ENCODE measurements at places on chromosomes 11 and 22.

DNA sequence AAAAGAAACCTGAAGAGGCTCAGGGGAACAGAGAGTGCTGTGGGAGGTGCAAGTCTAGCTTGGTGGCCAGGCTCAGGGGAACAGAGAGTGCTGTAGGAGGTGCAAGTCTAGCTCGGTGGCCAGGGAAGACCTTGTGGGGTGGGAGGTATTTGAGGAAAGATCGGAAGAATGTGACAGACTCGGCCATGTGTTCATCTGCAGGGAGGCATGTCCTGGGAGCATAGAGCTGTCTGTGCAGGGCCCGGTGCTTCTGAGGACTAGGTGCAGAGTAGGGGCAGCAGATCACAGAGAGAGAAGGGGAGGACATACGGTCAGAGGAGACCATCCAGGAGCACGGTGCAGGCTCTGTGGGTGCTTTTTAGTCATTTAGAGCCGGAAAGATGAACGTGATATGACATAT, 10.8 kb downstream of the IFITM10 start:
- DNase-seq: no peak

DNA sequence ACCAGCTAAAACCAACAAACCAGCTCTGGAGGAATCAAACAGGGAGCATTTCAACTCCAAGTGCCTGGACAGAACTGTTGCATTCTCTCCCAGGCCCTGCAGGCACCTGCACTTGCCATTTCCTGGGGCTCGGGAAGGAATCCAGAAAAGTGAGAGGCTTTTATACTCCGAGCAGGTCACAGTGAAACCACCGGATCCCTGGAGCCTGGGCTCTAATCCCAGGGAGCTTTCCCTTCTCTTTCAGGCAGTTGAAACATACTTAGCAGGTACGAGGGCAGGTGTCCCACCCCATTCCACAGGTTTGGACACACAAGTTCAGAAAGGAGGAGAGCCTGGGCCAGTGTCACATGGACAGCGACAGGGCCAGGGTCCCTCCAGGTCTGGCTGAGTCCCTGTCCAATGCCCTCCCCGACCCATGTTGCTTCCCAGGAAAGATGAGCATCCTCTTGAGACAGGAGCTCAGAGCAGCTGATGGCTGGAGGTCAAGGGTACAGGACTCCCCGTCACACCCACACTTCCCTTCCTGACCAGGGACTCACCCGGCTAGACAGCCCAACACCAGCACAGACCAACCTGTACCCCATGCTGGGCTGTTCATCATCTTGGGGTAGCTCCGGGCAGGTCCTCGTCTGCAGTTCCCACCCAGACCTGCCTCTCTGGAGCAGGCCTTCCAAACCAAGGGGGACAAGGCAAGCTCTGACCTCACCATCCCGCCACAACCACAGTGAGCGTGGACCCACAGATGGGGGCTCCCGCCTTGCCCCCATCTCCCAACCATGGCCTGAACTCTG, 49.9 kb upstream of the CD5 start:
- DNase-seq: no peak

DNA sequence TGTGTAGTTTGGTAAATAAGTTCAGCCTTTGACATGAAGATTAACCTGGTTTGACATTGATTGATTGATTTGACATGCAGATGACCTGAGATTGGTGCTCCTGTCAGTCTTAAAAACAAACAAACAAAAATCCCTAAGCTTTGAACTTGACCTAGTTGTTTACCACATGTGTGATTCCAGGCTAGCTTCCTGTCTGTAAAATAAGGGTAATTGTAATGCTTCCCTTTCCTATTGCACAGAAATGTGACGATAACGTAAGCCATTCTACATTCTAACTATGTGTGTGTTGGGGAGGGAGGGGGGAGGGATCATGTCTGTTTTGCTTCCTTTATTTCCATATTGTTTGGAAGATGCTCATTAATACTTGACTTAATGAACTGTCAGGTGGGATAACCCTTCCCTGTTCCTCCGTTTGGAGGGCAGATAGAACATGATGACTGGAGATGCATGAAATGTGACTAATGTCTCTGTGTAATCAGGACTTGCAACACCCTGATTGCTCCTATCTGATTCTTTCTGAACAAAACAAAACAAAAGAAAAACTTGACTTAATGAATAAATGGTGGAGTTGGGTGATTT, 106.1 kb upstream of the CLMP start:
- DNase-seq: no peak

- no peak for DNase-seq
Measured at GRCh38 chr11:78802058-78802761, 227.5 kb upstream of the NARS2 start.

GRCh38 chr22:41596776-41597634, 7.4 kb upstream of the PMM1 start:
- DNase-seq: no peak
